ENCODE measurements at places on chromosomes 7 and 10. TPM values are rescaled to one million over a fixed set of nuclear protein-coding genes. Genes with fewer than 3 reads are reported as not detected.

- DNase-seq, result peak; percentile 18
Measured at GRCh38 chr10:118568327-118568848, 27.1 kb downstream of the PRLHR start.

GRCh38 chr10:16930540-16930939 is 113.3 kb upstream of the RSU1 start:
- no peak for DNase-seq

GRCh38 chr7:73560109-73560835 is 2.8 kb upstream of the BCL7B start:
- DNase-seq, result peak; percentile 27

DNA sequence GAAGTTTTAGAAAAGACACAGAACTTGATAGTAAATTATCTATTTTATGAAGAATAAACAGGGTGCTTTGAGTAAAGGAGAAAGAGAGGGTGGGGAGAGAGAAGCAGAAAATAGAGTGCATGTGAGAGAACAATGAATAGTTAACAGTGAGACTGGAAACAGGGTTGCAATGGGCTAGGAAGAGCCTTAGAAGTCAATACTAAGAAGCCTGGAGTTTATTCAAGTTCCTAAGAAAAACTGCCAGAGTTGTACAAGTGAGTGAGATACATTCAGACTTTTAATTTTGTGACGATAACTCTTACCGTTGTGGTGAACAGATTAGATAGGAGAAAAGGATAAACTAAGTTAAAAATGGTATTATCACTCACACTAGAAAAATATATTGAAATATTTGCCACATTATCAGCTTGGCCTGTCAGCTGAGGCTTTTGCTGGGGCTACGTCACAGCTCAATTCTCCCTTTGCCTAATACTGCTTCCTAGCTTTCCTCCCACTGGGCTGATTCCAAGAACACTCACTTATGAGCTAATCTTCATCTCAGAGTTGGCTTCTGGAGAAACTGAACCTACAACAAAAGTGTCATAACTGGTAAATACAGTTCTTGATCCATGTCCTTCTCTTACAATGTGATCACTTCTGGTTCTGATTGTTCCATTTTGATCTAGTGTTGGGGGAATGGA is 92.7 kb downstream of the SEMA3D start:
- no peak for DNase-seq

DNA sequence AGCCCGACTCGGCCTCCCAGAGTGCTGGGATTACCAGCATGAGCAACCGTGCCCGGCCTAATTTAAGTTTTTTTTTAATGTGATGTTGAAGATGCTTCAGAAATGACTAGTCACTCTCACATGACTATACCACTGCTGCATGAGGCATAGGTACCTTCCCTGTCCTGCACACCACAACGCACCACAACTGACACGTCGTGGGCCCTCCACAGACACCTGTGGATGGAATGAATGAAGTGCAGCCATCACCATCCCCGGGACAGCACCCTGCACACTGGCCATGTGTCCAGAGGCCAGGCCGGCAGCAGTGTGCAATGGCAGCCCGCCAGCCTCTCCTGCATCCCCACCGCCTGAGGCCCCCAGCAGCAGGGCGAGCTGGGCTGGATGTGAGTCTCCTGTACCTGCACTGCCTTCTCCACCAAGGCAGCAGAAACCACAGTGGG is 55.1 kb downstream of the VOPP1 start:
- DNase-seq, result no peak

DNA sequence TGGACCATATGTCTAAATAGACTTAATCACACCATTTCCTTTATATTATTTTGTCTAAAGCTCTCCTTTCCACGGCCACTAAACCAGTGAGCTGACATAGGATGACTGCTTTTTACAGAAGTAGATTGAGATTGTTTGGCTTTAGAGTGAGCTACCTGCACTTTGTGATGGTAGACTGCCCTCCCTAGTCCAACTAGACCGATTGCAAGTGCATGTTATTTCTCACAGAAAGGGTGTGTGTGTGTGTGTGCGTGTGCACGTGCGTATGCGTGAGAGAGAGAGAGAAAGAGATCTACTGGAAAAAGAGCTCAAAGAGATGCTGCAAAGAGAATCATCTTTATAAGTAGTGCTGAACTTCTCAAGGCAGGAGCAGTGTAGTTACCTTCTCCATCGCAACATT is 60.7 kb downstream of the VCL start:
- no peak for DNase-seq

The ITPRIP gene
- 13.0 TPM for total RNA-seq

GRCh38 chr7:6268907-6269306 is 3.5 kb downstream of the CYTH3 start:
- DNase-seq, result no peak

DNA sequence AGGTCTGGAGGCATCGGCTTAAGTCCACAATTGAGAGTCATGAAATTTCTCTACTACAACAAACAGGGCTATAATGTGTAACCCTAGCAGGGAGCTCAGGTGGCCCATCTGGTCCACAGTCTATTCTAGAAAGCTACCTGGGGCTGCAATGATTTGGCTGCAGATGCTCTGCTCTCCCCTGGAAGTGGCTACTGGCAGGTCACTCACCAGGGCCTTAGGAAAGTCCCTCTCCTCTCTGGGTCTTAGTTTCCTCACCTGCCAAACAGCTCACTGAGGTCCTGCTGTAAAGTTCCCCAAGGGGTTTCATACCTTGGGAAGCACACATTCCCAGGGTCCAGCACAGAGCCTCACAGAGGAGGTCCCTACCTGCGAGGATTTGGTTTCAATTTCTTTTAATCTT is 2.5 kb downstream of the IGFBP3 start:
- DNase-seq, result no peak

DNA sequence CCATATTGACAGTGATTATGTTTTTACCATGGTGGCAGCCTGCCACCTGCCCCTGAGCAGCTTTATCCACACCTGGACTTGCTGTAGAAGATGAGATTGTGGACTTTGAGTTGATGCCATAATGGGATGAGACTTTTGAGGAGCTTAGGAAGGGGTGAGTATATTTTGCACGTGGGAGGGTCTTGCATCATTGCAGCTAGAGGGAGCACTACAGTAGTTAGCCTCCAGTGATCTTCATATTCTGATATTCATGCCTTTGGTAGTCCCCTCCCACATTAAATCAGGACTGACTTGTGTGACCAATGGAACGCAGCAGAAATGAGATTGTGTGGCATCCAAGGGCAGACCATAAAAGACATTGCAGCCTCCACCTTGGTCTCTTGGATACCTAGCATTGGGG is 18.2 kb upstream of the COL13A1 start:
- no peak for DNase-seq

GRCh38 chr10:6719561-6719960 is 139.5 kb upstream of the PRKCQ start:
- DNase-seq, result no peak

DNA sequence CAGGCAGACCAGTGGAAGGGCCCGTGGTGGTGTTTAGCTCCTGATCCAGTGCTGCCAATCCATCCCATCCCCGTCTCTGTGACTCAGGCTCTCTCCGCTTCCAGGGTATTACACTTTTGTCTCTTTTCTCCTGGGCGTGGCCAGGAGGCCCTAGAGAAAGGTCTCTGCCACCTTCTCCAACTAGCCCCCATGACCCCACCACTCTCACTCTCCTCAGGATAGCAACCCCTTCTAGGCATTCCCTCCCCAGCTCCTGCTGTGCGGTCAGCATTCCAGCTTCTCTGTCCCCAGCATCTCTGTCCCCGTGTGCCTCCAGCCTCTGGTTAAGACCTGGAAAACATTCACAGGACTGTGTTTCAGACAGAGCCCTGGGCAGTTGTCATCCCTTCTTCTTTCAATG is 36.2 kb upstream of the R3HCC1L start:
- no peak for DNase-seq

The ACTL6B gene
- total RNA-seq, result not detected

The FAS gene
- 28.6 TPM for total RNA-seq

- no peak for DNase-seq
Measured at GRCh38 chr10:48501226-48501625, 103.6 kb downstream of the ARHGAP22 start.

- DNase-seq, result no peak
Measured at GRCh38 chr10:16583382-16583781, 61.7 kb upstream of the C1QL3 start.

GRCh38 chr10:74418285-74418872 is 267.4 kb downstream of the ADK start:
- DNase-seq, result peak; percentile 56
